Hematopoietic multipotent progenitor cell (in vitro differentiated cells): ENCODE measurements at places on chromosomes 5 and 9. TPM values are rescaled to one million over a fixed set of nuclear protein-coding genes. Genes with fewer than 3 reads are reported as not detected.
A peak's percentile ranks its signal among the peaks of the same experiment; 100 is the strongest.

Gene SPRY4
- 1.3 TPM for total RNA-seq

Gene SEMA6A
- total RNA-seq, result 0.27 TPM

Gene CSF1R
- 3.2 TPM for total RNA-seq

Gene CCDC192
- total RNA-seq, result not detected

Gene CDH6
- total RNA-seq, result under 0.01 TPM

Gene SLC6A18
- not detected for total RNA-seq

Gene GGTA1
- total RNA-seq, result 4.8 TPM

Gene SLC25A2
- 0.54 TPM for total RNA-seq

Gene TEK
- total RNA-seq, result 1.6 TPM

Gene MEGF10
- 0.27 TPM for total RNA-seq

Gene SLC36A2
- total RNA-seq, result under 0.01 TPM

Gene PCDHA1
- not detected for total RNA-seq

Gene ITGA1
- total RNA-seq, result under 0.01 TPM

Gene GZMA
- total RNA-seq, result not detected

Gene C6
- total RNA-seq, result not detected

Gene FOXD4L5
- total RNA-seq, result under 0.01 TPM

- no peak for DNase-seq
Observed at GRCh38 chr9:115495052-115495635, 377.2 kb upstream of the TNC start.

DNA sequence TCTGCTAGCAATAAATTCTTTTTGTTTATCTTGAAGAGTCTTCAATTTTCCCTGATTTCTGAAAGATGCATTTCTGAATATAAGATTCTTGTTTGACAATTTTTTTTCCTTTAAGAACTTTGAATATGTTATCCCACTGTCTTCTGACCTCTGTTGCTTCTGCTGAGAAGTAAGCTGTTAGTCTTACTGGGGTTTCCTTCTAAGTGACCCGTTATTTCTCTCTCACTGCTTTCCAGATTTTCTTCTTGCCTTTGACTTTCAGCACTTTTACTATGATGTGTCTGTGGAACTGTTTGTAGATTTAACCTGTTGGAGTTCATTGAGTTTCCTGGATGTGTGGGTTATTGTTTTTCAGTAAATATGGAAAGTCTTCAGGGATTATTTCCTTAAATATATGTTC, 205.3 kb upstream of the NFIL3 start:
- DNase-seq, result no peak

DNA sequence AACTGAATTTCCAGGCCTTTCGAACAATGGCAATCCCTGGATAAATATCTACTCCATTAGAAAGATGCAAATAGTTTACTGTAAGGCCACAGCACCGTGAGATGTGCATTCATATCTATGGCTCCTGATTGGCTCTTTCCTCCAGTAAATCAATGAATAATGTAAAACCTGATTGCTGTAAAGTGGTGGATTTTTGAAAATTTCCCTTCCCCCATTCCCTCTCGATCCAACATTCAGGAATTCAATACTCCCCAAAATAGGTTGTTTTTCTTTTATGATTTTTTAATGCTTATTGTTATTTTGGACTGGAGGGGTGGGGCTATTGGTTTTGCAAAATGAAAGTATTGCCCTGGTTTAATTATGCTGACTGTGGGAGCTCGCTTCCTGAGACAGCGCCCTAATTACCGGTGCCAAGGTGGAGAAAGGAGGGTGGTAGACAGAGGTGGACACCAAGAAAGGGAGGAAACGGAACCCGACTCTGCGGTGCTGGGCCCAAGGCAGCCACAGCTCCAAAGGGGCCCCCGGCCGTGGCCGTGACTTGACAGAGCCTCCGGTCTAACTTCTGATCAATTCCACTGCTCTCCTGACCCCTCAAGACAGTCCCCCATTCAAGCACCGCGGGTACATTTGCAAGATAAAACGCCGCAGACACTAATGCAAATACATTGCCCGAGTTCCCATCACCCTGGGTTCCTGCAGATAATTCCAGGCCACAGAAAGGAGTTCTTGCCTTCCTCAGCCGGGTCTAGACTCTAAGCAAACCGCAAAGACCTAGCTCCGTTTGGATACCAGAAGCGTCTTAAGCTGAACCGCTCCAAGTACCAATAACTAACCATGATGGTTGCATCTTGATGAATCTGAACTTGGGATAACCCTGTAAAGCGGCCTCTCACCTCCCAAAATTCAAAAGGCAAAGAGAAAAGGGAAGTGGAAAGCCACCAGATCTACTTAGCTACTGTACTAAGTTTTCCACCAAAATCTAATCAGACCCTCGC, 211.2 kb downstream of the MEF2C start:
- peak; percentile 34 for DNase-seq

- DNase-seq, result no peak
Observed at GRCh38 chr5:96235008-96235910, 197.8 kb downstream of the PCSK1 start.

DNA sequence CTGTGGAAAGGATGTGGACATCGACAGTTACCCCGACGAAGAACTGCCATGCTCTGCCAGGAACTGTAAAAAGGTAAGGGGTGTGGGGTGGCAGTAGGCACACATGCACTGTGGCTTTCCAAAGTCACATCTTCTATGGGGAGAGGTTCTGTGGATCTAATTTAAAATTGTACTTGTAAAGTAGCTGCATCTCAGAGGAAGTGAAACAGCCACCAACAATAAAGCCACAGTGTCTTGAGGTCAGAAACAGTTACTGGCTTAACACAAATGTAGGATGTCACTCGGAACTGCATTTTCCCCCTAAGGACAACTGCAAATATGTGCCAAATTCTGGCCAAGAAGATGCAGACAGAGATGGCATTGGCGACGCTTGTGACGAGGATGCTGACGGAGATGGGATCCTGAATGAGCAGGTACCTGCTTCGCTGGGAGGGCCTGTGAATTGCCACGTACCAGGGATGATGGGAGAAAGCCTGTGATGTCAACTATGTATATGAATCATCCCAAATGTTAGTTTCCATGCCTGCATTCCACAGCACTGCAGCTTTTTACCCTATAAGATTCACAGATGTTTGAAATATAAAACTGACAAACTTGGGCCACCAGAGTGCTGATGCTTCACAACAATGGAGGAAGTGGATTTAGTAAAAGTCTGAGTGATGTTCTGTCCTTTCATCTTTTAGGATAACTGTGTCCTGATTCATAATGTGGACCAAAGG, 35.3 kb downstream of the THBS4 start:
- DNase-seq, result no peak

DNA sequence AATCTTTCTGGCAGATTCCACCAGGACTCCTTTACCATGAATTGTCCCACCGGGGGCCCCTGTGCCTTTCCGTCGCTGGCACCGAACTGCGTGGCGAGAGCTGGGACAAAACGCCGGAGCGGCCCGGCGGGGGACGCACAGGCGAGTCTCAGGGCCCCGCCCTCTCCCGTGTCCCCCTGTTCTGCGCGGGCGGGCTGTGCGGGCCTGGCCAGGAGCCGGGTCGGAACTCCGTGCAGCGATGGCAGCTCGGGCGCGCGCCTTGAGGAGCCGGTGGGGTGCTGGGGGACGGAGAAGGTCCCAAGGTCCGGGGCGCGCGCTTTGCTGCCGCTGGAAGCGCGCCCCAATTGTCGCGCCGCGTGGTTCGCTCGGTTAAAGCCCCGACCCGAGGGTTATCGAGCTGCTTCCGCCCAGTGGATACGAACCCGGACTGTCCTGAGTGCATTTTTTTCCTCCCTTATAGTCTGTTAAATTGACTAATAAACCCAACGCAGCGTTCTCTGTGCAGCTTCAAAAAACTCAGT, 125.3 kb downstream of the TMEM174 start:
- DNase-seq, result no peak

DNA sequence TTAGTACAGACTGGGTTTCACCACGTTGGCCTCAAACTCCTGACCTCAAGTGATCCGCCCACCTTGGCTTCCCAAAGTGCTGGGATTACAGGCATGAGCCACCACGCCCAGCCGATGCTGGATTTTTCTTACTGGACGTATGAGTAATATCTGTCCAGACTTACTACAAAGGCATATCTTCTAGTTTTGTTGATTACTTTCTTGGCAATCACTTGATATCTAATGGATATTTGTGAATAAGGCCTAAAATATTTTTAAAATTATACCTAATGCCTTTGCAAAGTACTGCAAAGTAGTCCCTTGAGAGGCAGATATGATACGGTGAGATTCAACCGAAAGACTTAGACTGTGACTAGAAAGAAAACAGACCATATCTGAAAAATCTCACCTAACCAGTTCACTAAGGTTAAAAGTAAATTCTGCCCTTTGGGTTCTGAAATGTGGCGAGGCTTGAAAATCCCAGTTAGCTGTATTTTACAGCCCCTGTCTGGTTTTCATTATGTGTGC, 152.1 kb downstream of the GNAQ start:
- DNase-seq, result no peak

GRCh38 chr5:72130351-72130761, 23.1 kb downstream of the MAP1B start:
- no peak for DNase-seq

- DNase-seq, result no peak
Observed at GRCh38 chr5:56734091-56734694, 81.2 kb upstream of the MAP3K1 start.

DNA sequence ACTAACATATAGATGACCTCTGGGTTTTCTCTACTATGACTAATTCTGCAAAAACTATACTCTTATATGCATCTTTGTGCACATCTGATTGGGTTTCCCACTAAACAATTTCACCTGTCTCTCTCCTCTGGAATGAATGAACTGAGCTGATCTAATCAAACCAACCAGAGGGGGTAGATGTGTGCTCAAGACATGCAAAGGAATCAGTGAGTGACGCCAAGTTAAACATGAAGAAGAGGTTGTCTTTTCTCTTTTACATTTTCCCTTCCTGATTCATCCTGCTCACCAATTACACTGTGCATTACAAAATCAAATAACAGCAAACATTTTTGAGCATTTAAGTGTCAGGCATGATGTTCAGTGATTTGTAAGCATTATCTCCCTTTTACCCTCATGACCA, 29.6 kb upstream of the GRXCR2 start:
- DNase-seq, result no peak

DNA sequence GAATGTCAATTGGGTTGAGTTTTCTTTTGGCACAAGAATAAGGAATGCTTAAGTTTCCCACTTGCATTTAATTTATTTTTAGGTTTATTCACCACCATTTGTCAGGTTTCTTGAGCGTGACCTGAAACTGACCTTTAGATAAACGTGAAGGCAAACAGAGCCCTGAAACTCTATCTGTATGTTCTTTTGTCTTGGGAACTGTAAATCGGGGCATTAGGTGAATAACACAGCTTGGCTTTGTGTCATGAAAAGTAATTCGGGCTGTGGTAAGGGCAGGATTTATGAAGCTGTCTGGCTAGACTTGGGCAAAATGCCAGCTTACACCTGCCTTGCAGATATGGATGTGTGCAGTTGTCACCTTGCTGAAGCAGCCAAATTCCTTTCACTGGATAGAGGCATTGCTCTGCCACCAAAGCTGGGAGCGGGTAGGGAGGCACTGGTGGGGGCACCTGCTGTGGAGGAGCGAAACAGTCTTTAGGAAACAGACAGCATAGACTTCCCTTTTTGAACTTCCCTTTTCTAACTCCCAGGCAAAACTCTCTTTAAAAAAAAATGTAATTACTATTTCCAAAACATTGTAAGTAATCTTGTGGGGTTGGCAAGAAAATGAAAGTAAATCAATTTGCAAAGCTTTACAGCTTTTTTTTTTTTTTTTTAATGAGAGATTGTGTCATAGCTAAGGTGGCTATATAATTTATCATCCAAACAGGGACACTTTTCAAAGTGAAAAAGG, 545.2 kb downstream of the CSNK1G3 start:
- peak; percentile 83 for DNase-seq

DNA sequence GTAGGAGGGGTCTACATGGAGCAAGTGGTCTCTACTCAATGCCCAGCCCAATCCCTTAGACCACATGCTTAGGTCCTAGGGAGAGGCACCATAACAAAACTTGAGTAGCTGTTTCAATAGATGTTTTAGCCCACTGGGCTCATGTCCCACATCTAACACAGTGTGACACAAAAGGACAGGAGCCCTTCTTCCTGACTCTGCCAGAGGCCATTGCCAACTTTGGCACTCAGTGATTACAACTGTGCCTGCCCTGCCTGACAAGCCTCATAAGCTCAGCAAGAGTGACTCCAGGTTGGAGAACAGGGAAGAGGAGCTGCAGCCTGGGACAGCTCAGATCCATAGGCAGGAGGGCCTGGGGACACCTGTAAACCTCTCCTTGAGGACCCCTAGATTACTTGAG, 230.8 kb downstream of the ENC1 start:
- DNase-seq, result no peak

GRCh38 chr5:85395526-85395925, 1010.8 kb upstream of the EDIL3 start:
- no peak for DNase-seq

DNA sequence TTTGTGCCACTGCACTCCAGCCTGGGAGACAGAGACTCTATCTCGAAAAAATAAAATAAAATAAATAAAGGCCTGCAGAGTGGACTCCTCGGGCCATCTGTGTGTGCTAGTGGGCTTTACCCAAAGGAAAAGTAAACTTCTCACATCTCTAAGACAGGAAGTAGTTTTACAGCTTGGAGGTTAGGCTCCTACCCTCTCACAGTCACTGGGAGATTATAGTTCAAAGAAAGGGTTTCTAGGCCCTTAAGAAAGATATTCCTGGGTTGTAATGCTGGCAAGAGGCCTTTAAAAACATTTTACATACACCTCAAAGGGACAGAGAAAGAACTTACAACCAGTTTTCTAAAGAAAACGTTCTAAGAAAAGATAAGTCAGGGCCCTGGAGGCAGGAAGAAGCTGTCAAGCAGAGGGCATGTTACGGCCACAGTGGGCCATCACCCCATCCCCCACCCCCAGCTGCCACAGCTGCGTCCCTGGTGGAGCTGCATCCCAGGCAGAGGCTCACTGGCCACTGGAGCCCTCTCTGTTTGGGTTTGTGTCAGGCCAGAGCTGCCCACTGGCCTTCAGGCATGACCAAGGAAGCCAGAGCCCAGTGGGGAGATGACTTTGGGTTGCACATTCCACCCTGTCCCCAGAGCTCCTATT, 78.1 kb upstream of the CDK20 start:
- no peak for DNase-seq

- no peak for DNase-seq
Observed at GRCh38 chr5:26026044-26026443, 1012.3 kb downstream of the CDH9 start.

DNA sequence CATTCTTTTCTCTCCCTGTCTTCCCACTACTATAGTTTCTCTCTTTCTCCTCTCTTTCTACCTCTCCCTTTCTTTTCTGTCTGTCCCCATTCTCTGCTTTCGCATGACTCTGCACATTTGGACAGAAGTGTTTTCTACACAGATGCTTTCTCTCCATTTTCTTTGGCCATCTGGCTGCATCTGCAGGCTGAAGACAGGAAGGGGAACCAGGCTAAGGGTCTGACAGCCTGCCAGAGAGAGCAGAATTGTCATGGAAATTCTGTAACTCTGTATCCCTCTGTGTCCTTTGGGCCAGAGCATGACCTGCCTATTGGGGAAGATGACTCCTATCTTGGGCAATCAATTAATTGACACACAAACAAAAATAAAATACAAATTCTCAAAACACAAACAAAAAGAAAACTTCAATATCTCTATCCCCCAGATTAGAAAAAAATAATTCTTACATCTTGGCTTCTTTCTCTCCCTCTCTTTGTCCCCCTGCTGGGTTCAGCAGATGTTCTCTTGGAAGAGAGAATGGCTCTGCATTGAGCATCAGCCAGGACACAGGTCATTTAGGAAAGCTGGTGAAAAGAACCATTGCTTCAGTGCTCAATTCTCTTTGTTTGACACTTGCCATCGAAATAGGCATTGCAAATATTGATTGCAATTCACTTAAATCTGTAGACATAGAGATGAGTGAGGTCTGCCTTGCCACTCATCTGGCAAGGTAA, 415.9 kb upstream of the KLF4 start:
- DNase-seq, result peak; percentile 57

- DNase-seq, result no peak
Observed at GRCh38 chr5:147512659-147513379, 3.0 kb upstream of the DPYSL3 start.

GRCh38 chr5:173717959-173718358, 101.5 kb upstream of the BOD1 start:
- no peak for DNase-seq
